Kidney (tissue), 22 donors: ENCODE measurements at places on chromosomes 3 and 15.

DNA sequence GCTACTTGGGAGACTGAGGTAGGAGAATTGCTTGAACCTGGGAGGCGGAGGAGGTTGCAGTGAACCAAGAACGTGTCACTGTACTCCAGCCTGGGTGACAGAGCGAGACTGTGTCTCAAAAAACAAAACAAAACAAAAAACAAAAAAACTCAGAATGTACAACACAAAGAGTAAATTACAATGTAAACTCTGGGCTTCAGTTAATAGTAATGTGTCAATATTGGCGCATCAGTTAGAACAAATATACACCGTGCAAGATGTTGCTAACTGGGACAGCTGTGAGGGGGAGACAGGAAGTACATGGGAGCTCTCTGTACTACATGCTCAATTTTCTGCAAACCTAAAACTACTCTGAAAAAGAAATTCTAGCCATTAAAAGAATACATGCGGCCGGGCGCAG is 23.5 kb upstream of the TRPM1 start:
- DNase-seq = no peak

DNA sequence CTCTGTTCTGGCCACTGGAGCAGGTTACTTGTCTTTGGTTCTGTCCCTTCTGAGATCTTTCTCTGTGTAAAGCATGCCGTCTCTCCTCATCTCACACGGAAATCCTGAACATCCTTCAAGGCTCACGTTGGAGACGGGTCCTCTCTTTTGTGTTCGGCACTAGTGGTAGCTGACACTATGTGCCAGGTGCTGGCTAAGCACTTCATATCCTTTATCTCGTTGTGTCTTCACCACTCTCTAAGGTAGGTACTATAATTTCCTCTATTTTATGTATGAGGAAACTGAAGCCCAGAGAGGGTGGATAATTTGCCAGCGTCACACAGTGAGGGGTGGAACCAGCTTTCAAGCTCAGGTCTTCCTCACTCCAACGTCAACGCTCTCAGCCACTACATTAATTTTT is 1.2 kb downstream of the IFT122 start:
- DNase-seq = no peak

GRCh38 chr15:101198800-101199199 is 53.0 kb downstream of the CHSY1 start:
- no peak for DNase-seq

- DNase-seq = no peak
Measured at GRCh38 chr15:70589221-70589620, 174.1 kb downstream of the UACA start.

DNA sequence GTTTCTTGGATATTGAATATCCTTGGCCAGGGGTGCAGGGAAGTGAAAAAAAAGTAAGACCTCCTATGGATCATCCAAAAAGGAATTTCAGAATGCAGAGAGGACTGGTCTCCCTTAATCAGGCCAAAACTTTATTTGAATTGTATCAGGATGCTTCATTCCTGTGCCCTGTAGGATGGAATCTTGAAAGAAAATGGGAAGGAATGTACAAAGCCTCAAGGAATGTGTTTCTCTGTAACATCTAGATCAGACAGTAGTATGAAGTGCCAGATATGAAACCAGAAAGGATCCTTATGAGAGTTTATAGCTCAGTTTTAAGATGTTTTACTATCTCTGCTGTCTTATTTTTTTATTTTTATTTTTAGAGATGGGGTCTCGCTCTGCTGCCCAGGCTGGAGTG is 6.5 kb upstream of the GSK3B start:
- no peak for DNase-seq

DNA sequence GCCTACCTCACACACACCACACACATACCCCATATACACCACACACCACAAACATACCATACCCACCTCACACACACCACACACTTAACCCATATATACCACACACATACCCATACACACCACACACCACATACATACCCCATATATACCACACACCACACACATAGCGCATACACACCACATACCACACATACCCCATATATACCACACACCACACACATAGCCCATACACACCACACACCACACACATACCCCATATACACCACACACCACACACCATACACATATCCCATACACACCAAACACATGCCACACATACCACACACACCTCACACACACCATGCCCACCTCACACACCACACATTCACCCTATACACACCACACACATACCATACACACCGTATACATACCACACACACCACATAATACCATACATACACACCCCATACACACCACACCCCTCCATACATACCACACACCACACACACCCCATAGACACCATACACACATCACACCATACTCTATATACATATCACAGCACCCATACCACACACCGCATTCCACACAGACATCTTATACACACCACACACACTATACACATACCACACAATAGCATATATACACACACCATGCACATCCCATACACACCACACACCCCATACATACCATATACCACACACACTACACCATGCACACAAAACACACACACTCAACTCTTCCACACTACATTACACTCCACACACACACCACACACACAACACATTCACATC is 29.5 kb downstream of the APBA2 start:
- no peak for DNase-seq

- DNase-seq = peak; percentile 82
Measured at GRCh38 chr15:58064980-58065444, 499 bp downstream of the ALDH1A2 start.

- no peak for DNase-seq
Measured at GRCh38 chr15:56411122-56411749, 46.0 kb downstream of the TEX9 start.

- no peak for DNase-seq
Measured at GRCh38 chr3:100257586-100257985, 3.2 kb upstream of the TBC1D23 start.

GRCh38 chr3:100879195-100879810 is 113.9 kb downstream of the ABI3BP start:
- no peak for DNase-seq
